PC-9 (cell line): ENCODE measurements at places on chromosomes 2 and 18. TPM values are rescaled to one million over a fixed set of nuclear protein-coding genes. Genes with fewer than 3 reads are reported as not detected.

GRCh38 chr2:206614811-206615210 lies 27.5 kb upstream of the FAM237A start:
- peak; percentile 51 for DNase-seq

DNA sequence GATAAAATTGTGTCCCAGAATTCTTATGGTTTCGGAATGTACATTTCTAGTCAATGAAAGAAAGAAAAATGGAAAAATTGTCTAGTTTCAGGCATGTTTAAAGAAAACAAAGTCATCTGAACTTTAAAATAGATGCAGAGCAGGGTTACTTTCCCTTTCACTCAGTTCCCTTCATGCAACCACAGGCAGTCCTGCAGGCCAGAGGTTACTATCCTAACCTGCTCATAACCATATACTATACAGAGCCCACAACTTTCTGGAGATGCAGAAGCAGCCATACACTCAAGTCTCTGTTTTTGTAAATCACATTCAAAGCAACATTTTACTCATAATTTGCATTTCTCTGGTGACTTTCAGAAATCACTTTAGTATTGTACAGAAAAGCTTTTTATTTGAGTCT lies 690.3 kb downstream of the MBD2 start:
- no peak for DNase-seq

GRCh38 chr2:31586230-31586629 lies 5.5 kb upstream of the SRD5A2 start:
- DNase-seq = no peak

DNA sequence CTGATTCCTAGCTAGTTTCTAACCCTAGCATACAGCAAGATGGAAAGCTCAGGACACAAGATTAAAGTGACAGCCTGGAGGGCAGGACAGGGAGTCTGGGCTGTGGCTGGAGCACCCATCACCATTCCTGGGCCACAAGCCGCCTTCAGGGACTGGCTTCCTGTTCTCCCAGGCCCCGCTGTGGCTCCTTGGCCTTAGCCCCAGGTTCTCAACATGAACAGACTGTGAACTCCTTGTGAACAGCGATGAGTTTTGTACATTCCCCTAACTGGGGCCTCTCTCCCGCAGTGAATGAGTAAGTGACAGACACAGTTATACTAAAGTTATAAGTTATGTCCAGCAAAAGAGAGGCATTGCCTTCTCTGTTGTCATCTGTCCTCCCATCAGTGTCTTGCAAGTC lies 35.9 kb upstream of the SLC14A1 start:
- DNase-seq = no peak

The LRRTM4 gene
- total RNA-seq = 1.3 and 2.2 TPM in 2 replicates

The CDH2 gene
- 6.4 and 8.5 TPM in 2 replicates for total RNA-seq
